Natural killer cell (primary cell): ENCODE measurements at places on chromosomes 7 and 10. TPM values are rescaled to one million over a fixed set of nuclear protein-coding genes. Genes with fewer than 3 reads are reported as not detected.

- peaks cover 15% of the 10 kb centered on the region for H3K4me1 ChIP-seq
- H3K4me3 ChIP-seq, result peak overlapping the region; percentile 78
- no peaks in the 10 kb centered on the region for H3K27me3 ChIP-seq
- H3K36me3 ChIP-seq, result no peaks in the 10 kb centered on the region
- H3K27ac ChIP-seq, result peak overlapping the region; percentile 98
- peak; percentile 58 for DNase-seq
These were observed 746 bp downstream of the ARL5B start for GRCh38 chr10:18659819-18660535.

GRCh38 chr7:130886438-130887135 is 152.6 kb upstream of the KLF14 start:
- no peak for DNase-seq
- no peaks in the 10 kb centered on the region for H3K27me3 ChIP-seq
- H3K4me1 ChIP-seq, result no peaks in the 10 kb centered on the region

GRCh38 chr7:121267612-121268011 is 61.2 kb upstream of the WNT16 start:
- no peak overlapping the region for H3K4me3 ChIP-seq
- no peak for DNase-seq
- no peaks in the 10 kb centered on the region for H3K36me3 ChIP-seq
- no peaks in the 10 kb centered on the region for H3K27me3 ChIP-seq
- H3K4me1 ChIP-seq, result no peaks in the 10 kb centered on the region
- H3K27ac ChIP-seq, result no peak overlapping the region

DNA sequence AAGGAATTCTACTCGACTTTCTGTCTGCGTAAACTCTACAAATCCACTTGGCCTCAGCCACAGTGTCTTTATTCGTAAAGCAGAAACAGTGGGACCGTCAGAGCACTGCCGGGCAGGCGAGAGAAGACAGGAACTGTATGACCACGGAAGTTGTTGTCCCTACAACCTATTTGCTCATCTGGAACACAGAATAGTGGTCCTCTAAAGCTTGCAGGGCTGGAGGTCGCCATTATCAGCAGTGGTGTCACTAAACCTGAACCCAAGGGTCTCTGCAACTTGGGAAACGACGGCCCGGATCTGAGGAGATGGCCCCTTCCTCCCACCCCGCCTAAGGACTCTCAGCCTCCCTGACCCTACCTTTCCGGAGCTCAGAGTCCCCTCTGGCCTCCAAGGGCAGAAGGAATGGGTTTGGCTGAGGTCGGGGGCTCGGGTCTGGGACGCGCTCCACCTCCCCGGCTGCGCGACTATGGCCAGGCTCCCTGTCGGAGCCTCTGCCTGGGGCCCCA is 442 bp downstream of the STYXL1 start:
- DNase-seq, result no peak
- H3K36me3 ChIP-seq, result no peaks in the 10 kb centered on the region
- H3K4me1 ChIP-seq, result peaks cover 35% of the 10 kb centered on the region
- H3K4me3 ChIP-seq, result peak overlapping the region; percentile 100
- H3K27ac ChIP-seq, result peak overlapping the region; percentile 94

DNA sequence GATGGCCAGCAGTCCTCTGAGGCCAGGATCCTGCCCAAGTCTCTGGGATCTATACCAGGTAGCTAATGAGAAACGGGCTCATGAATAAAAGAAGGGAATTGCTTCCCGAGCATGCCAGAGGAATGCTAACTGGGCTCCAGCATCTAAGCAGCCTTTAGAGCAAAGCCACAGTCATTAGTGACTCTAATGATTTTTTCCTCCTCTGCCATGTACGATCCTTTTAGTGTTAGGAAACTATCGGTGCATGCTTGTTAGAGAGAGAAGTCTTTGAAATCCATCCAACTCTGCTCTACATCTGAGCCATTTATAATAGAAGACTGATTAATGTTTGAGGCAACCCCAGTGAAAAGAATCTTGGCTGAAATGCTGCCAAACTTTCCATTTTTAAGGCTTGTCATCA is 124.9 kb upstream of the TCERG1L start:
- H3K27me3 ChIP-seq, result no peaks in the 10 kb centered on the region
- H3K4me1 ChIP-seq, result no peaks in the 10 kb centered on the region
- no peak for DNase-seq
- no peak overlapping the region for H3K27ac ChIP-seq
- no peak overlapping the region for H3K4me3 ChIP-seq
- no peaks in the 10 kb centered on the region for H3K36me3 ChIP-seq

GRCh38 chr10:56063642-56064041 is 297.4 kb downstream of the ZWINT start:
- DNase-seq, result no peak
- H3K27ac ChIP-seq, result no peak overlapping the region
- no peaks in the 10 kb centered on the region for H3K27me3 ChIP-seq
- no peak overlapping the region for H3K4me3 ChIP-seq
- no peaks in the 10 kb centered on the region for H3K36me3 ChIP-seq

- no peaks in the 10 kb centered on the region for H3K4me1 ChIP-seq
- DNase-seq, result no peak
- no peak overlapping the region for H3K4me3 ChIP-seq
- H3K36me3 ChIP-seq, result no peaks in the 10 kb centered on the region
- H3K27me3 ChIP-seq, result no peaks in the 10 kb centered on the region
These were observed 501.2 kb downstream of the ADRA2A start for GRCh38 chr10:111578076-111578475.

DNA sequence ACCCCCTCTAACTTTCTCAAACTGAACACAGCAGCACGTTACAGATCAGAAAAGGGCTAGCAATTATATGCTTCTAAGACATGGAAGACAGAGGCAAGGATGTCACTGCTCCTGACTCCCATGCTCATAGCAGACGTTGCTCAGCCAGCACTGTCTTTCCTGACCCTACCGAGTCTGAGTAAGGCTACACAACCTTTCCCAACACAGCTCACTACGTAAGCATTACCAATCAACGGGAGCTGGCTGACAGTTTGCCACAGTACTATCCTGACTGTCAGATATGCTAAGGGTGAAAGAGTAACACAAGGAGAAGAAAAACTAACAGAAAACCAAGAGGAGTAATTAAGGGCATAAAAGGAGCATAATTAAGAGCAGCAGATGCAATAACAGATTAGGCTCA is 171.2 kb downstream of the CHCHD3 start:
- no peaks in the 10 kb centered on the region for H3K4me1 ChIP-seq
- no peak overlapping the region for H3K27ac ChIP-seq
- DNase-seq, result no peak
- H3K36me3 ChIP-seq, result no peaks in the 10 kb centered on the region

DNA sequence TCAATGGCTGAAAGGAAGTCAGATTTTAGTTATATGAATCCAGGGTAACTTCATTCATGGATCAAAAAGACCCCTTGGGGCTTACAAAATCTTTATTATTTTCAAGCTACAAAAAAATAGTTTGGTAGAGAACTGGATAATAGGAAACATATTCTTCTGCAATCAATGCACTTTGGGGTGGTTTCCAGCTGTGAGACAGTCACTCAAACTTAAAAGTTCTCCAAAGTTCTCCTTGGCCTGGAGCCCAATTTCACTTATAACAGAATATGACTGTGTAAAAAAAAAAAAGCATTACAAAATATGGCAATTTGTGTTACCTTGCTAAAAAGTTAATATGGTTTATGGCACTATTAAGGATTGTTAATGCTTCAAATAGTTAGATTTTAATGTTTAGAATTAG is 255.5 kb downstream of the AGMO start:
- H3K36me3 ChIP-seq, result no peaks in the 10 kb centered on the region
- no peak for DNase-seq
- H3K4me1 ChIP-seq, result no peaks in the 10 kb centered on the region
- H3K27me3 ChIP-seq, result no peaks in the 10 kb centered on the region
- H3K4me3 ChIP-seq, result no peak overlapping the region
- H3K27ac ChIP-seq, result no peak overlapping the region

DNA sequence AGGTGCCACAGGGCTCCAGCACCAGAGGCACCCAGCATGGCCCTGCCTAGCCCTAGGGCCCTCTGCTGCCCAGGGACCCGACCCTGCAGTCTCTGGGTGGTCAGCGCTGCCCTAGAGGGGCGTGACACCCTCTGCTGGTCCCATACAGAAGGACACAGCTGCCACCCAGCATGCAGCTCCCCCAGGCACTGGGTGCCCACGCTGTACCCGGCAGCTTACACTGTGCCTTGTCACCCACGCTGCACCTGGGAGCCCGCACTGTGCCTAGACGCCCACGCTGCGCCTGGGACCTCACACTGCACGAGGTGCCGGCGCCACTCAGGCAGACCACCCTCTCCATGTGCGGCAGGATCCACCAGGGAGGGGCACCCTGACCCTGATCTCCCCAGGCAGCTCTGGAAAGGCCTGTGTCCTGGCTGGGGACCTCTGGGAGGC is 55.2 kb downstream of the PWWP2B start:
- H3K4me3 ChIP-seq, result no peak overlapping the region
- H3K36me3 ChIP-seq, result no peaks in the 10 kb centered on the region
- no peaks in the 10 kb centered on the region for H3K27me3 ChIP-seq
- peak overlapping the region; percentile 63 for H3K27ac ChIP-seq
- H3K4me1 ChIP-seq, result peaks cover 49% of the 10 kb centered on the region

GRCh38 chr7:87370660-87371180 is 25.3 kb downstream of the CROT start:
- DNase-seq, result no peak
- H3K4me1 ChIP-seq, result no peaks in the 10 kb centered on the region
- no peak overlapping the region for H3K27ac ChIP-seq
- H3K4me3 ChIP-seq, result no peak overlapping the region
- no peaks in the 10 kb centered on the region for H3K27me3 ChIP-seq

DNA sequence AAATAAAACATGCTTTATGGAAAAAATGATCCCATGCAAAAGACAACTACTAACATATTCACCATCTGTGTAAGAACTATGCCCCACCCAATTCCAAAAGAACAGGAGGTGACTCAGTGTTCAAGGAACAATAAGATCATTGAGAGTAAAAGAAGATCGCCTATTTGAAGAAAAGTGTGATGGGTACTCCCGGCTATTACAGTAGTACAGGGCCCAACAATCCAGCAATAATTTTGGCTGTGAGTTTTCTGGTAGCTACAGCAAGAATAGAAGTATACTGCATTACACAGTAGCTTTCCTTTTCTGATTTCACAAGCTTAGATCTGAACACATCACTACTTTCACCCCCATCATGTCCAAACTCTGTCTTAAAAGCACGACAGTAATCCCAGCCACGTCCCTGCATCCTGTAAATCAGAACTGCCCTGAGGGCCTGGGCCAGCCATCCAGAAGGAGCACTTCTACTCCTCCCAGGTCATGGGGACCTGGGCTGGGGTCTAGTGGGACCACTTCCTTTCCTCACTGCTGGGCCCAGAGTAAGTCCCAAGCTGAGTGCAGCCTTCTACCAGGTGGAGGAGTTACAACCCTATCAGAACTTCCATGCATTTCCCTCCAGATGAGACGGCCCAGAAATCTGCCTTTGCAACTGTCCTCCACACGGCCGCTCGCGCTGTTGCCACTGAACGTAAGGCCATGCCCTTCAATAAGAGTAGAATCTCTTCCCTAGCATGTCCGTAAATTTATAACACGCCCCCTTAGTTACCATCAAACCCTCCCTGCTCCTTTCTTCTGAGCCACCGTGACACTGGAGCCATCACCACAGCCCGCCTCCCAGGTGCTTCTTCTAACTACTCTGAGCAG is 7.9 kb downstream of the ESYT2 start:
- peak overlapping the region; percentile 53 for H3K27ac ChIP-seq
- H3K36me3 ChIP-seq, result no peaks in the 10 kb centered on the region
- DNase-seq, result peak; percentile 50
- peaks cover 62% of the 10 kb centered on the region for H3K4me1 ChIP-seq
- no peaks in the 10 kb centered on the region for H3K27me3 ChIP-seq

- no peak for DNase-seq
- no peak overlapping the region for H3K4me3 ChIP-seq
- no peaks in the 10 kb centered on the region for H3K27me3 ChIP-seq
- H3K4me1 ChIP-seq, result no peaks in the 10 kb centered on the region
These were observed 222.3 kb downstream of the BBS9 start for GRCh38 chr7:33351709-33352108.

DNA sequence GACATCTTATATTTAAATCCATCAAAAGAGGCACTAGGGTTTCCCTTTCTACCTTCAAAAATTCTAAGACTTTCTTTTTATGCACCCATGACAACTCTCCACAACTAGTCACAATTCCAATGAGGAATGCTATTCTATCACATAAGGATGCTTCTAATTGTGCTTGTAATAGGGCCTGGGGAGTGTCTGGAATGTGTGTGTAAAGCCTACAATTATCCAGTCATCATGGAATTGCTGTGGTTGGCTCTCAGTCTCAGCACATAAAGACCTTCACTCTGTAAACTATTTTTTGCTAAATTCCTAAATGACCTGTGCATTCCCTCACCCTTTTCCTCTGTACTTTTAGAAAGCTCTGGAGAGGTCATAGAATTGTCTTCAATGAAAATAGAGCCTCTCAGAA is 86.7 kb downstream of the EPDR1 start:
- H3K36me3 ChIP-seq, result no peaks in the 10 kb centered on the region
- H3K4me3 ChIP-seq, result no peak overlapping the region
- H3K27me3 ChIP-seq, result no peaks in the 10 kb centered on the region
- H3K27ac ChIP-seq, result no peak overlapping the region
- no peaks in the 10 kb centered on the region for H3K4me1 ChIP-seq

DNA sequence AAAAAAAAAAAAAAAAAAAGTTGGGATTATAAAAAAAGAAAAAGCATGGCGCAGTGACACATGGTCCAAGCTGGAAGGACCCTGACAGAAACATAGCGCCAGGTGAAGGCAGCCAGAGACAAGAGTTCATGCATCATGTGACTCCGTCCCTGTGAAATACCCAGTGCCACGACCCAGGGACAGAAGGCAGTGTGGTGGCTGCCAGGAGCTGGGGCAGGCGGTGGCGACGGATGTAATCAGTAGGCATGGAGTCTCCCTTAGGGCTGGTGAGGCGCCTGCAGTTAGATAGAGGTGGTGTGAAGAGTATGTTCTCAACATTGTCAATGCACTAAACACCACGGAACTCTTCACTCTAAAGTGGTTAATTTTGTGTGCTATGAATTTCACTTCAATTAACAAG is 43.9 kb downstream of the STK32C start:
- H3K27ac ChIP-seq, result no peak overlapping the region
- DNase-seq, result no peak
- H3K36me3 ChIP-seq, result no peaks in the 10 kb centered on the region
- H3K27me3 ChIP-seq, result no peaks in the 10 kb centered on the region
- no peak overlapping the region for H3K4me3 ChIP-seq

- peaks cover 10% of the 10 kb centered on the region for H3K36me3 ChIP-seq
- no peak for DNase-seq
- H3K27ac ChIP-seq, result no peak overlapping the region
- H3K27me3 ChIP-seq, result no peaks in the 10 kb centered on the region
- H3K4me3 ChIP-seq, result no peak overlapping the region
These were observed 32.3 kb downstream of the PPP2R2D start for GRCh38 chr10:131933016-131933695.

Gene CYP2E1
- total RNA-seq, result 2.8 TPM

Gene ARHGAP21
- 34.7 TPM for total RNA-seq

Gene LHFPL3
- total RNA-seq, result not detected

Gene SLC13A1
- not detected for total RNA-seq

Gene PNLIPRP2
- not detected for total RNA-seq

Gene POM121C
- 136 TPM for total RNA-seq

Gene OR9A2
- total RNA-seq, result not detected

Gene ANKRD61
- total RNA-seq, result not detected

Gene MRLN
- total RNA-seq, result not detected

Gene NEUROD6
- not detected for total RNA-seq
